ENCODE measurements at places on chromosomes 12 and 14. TPM values are rescaled to one million over a fixed set of nuclear protein-coding genes. Genes with fewer than 3 reads are reported as not detected.

ULK1 gene
- 19.2 TPM for total RNA-seq

KRT3 gene
- not detected for total RNA-seq

RIPK3 gene
- total RNA-seq: 10.3 TPM

RDH11 gene
- 25.8 TPM for total RNA-seq

ADGRD1 gene
- total RNA-seq: 16.3 TPM

TMEM30B gene
- total RNA-seq: 2.6 TPM

OAS1 gene
- 16.2 TPM for total RNA-seq

INSM2 gene
- total RNA-seq: not detected

SSPN gene
- 19.2 TPM for total RNA-seq

TMPRSS12 gene
- total RNA-seq: not detected

CAPZA3 gene
- not detected for total RNA-seq

SIX4 gene
- total RNA-seq: 3.8 TPM
